SJSA1 (cell line): ENCODE measurements at places on chromosomes 11 and 22. TPM values are rescaled to one million over a fixed set of nuclear protein-coding genes. Genes with fewer than 3 reads are reported as not detected.

The GAL gene
- not detected in 2 replicates for total RNA-seq

The IGSF9B gene
- 2.5 TPM in 1 of 2 replicates, not detected in the other for total RNA-seq

The LINC01488 gene
- 0.05 TPM in 1 of 2 replicates, not detected in the other for total RNA-seq

The RAB1B gene
- total RNA-seq = 290 and 334 TPM in 2 replicates

The PDE3B gene
- 0.03 TPM in 2 replicates for total RNA-seq
